Activated naive CD4-positive, alpha-beta T cell (primary cell): ENCODE measurements at places on chromosomes 1 and 21.

DNA sequence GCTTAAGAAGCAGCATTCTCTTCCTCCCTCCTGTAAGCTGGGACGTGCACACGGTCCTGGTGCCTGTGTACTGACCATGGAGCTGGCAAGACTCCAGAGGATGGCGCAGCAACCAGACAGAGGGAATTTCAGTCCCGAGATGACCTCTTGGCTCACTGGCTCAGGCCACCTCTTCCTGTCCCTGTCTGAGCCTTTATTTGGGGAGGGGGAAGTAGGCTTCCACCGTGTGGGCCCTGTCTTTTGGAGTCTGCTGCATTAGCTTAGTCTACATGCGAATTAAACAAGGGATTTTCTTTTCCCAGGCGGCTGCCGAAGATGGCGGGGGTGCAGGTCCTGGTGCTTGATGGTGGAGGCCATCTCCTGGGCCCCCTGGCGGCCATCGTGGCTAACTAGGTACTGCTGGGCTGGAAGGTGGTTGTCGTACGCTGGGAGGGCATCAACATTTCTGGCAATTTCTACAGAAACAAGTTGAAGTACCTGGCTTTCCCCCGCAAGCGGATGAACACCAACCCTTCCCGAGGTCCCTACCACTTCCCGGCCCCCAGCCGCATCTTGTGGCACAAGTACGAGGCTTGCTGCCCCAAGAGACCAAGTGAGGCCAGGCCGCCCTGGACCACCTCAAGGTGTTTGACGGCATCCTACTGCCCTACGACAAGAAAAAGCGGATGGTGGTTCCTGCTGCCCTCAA, 10.2 kb downstream of the IL24 start:
- no peak for DNase-seq

- no peak for DNase-seq
These were observed 5.3 kb upstream of the SRP9 start for GRCh38 chr1:225772323-225772768.

GRCh38 chr1:32984455-32985171, 20.0 kb upstream of the RNF19B start:
- no peak for DNase-seq

DNA sequence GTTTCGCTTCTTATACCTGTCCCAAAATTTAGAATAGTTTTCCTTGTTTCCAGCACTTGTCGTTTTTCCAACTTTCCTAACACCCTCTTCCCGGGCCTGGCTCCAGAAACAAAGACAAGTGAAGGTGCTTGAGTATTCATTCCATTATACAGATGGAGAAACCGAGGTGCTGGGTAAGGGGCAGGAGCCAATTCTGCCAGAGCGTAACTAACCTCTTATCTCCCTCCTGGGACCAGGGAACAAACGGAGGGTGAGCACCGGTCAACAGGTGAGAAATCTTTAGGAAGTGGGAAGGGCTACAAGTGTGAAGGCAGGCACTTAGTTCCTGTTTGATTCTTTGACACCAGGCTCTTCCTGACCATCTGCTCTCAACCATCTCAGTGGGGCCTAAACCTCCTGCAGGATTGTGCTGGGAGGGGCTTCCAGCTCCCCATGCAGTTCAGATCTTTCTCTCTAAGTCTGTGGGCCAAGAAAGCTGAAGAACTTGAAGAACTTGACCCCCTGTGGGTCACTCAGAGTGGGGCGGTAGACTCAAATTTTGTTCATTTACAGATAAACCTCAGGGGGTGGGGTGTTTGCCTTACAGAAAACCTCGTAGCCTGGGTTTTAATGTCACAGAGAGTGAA, 8.7 kb downstream of the PLXNA2 start:
- DNase-seq, result no peak
